Pancreas (tissue), 10 donors: ENCODE measurements at places on chromosomes 4 and X. TPM values are rescaled to one million over a fixed set of nuclear protein-coding genes. Genes with fewer than 3 reads are reported as not detected.

GRCh38 chrX:124606724-124607123 lies 260.4 kb downstream of the SH2D1A start:
- DNase-seq: no peak

GRCh38 chrX:47210661-47211425 lies 7.6 kb upstream of the CDK16 start:
- DNase-seq: no peak

- no peak for DNase-seq
Observed at GRCh38 chr4:151004222-151004621, 10.9 kb downstream of the LRBA start.

GRCh38 chr4:19171832-19172231 lies 1079.9 kb upstream of the SLIT2 start:
- no peak for DNase-seq

DNA sequence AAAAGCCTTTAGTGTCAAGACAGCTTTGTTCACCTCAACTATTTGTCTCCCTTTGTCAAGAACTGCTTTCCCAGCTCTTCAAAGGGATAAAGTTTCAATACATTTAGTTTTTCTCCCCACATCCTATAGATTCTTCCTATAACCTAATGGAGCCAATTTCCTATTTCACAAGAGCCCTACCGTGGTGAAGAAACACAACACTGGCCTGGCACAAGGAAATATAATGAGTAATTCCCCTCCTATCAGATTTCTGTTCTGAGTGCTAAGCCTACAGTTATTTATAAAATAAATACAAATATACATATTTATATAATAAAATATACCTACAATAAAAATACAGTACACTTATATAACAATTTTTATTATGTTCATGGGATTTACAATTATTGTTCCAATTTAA lies 89.9 kb downstream of the SHISA3 start:
- no peak for DNase-seq

DNA sequence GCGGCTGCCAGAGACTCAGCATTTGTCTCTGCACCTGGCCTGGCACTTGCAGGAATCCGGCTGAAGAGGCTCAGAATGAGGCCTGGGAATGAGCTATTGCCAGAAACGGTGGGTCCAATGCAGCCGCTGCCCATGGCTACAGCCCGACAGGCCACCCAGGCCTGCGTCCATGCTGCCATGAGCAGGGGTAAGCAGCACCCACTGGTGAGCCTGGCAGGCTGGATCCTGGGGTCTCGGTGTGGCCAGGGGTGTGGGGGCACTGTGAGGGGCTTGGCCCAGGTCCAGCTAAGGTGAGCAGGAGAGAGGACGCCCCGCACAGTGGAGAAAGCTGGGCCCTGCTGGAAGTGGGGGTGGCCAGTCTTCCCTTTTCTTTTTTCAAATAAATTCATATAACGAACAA lies 60.3 kb upstream of the MXD4 start:
- DNase-seq: no peak

DNA sequence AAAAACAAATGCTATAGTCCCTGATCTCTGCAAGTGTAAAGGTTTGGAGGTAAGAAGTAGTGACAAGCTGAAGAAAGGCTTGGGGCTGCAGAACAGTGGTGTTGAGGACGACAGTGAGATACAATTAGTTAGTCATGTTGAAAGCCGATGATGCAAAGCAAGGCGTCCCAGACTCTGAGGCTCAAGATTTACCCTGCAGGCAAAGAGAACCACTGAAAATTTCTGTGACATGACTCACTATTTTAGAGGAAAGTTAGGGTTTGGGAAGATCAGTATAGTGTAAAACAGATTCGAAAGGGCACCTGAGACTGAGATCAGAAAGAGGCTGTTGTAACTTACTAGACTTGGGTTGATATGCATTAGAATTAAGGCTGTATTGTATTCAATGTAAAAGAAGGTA lies 281.3 kb upstream of the FTHL17 start:
- no peak for DNase-seq

Gene NPY2R
- total RNA-seq: not detected

Gene PPP2R2C
- total RNA-seq: 0.32 TPM

Gene LPAR4
- total RNA-seq: not detected
